PC-3 (cell line): ENCODE measurements at places on chromosomes 12 and 14. TPM values are rescaled to one million over a fixed set of nuclear protein-coding genes. Genes with fewer than 3 reads are reported as not detected.
A peak's percentile ranks its signal among the peaks of the same experiment; 100 is the strongest.

The TRIM9 gene
- 2.5 and 2.6 TPM in 2 replicates for total RNA-seq

The ZFHX2 gene
- 0.55 and 1.4 TPM in 2 replicates for total RNA-seq

The GUCY2C gene
- total RNA-seq = not detected in 2 replicates

The SRRM4 gene
- total RNA-seq = under 0.01 TPM in 1 of 2 replicates, not detected in the other

The MAP3K9 gene
- 13.4 and 14.3 TPM in 2 replicates for total RNA-seq

The ERO1A gene
- total RNA-seq = 151 and 207 TPM in 2 replicates

The TAS2R14 gene
- 1.6 and 1.8 TPM in 2 replicates for total RNA-seq

The FIGNL2 gene
- total RNA-seq = not detected in 2 replicates

The KRT3 gene
- total RNA-seq = 0.17 and 0.33 TPM in 2 replicates

The CCDC196 gene
- total RNA-seq = not detected in 2 replicates

The ACOT6 gene
- not detected in 2 replicates for total RNA-seq

The SLC16A7 gene
- total RNA-seq = 10.4 and 11.4 TPM in 2 replicates

The KRT78 gene
- total RNA-seq = 0.12 and 0.15 TPM in 2 replicates

The KRT82 gene
- 0.29 TPM in 1 of 2 replicates, not detected in the other for total RNA-seq

The TPPP2 gene
- not detected in 2 replicates for total RNA-seq

The DNAJC22 gene
- 12.9 and 16.8 TPM in 2 replicates for total RNA-seq

- H3K36me3 ChIP-seq = no peaks in the 10 kb centered on the region
- peak overlapping the region; percentile 54 for H3K27ac ChIP-seq
- peak; percentile 68 for DNase-seq
- no peak overlapping the region for H3K4me3 ChIP-seq
- peaks cover 30% of the 10 kb centered on the region for H3K4me1 ChIP-seq
- no peaks in the 10 kb centered on the region for H3K27me3 ChIP-seq
Measured at GRCh38 chr12:127075981-127076380, 1191.0 kb upstream of the TMEM132C start.

- no peak for DNase-seq
- H3K36me3 ChIP-seq = no peaks in the 10 kb centered on the region
- no peak overlapping the region for H3K27ac ChIP-seq
- H3K27me3 ChIP-seq = no peaks in the 10 kb centered on the region
Measured at GRCh38 chr12:52713960-52714886, 10.9 kb upstream of the KRT77 start.

DNA sequence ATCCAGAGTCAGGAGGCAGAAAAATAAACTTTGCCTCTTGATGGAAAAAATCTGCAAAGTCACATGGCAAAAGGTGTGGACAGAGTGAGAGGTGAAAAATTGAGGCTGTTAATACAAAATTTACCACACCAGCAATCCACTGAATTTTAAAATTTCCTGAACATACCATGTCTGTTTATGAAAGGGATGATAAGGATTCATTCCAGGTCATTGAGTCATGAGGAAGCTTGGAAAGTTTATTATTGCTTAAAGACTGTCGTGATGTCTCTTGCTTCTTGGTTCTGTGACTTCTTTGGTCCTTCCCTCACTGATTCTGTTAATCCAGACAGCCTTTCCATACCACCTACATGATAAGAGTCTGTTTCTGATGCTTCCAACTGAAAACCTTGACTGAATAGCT is 73.2 kb downstream of the TTC6 start:
- H3K36me3 ChIP-seq = no peaks in the 10 kb centered on the region
- no peak overlapping the region for H3K27ac ChIP-seq
- DNase-seq = peak; percentile 61

DNA sequence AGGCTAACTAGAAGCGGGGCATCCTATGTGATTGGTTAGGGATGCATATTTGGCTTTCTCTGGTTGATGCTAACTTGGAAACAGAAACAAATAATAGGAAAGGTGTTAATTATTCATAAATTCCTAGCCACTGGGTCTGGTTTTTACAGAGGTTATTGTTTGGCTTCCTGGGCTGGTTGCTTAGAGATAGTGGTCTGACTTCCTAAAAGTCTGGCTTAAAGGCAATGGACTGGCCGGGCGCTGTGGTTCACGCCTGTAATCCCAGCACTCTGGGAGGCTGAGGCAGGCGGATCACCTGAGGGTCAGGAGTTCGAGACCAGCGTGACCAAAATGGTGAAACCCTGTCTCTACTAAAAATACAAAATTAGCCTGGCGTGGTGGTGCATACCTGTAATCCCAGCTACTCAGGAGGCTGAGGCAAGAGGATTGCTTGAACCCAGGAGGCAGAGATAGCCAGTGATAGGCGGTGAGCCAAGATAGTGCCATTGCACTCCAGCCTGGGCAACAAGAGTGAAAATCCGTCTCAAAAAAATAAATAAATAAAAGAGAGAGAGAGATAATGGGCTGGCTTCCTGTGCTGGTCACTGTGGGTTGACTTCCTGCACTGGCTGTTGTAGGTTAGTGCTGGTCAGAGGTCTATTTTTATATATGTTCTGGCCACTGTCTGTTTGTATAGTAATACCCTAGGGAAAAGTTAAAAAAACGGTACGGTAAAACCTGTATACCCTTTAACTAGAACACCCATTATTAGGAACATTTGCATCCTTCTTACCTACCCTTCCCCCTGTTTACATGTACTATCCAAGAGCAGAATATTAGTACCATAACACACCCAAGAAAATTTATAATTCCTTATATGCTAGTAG is 24.1 kb downstream of the OR6S1 start:
- H3K27ac ChIP-seq = no peak overlapping the region
- no peaks in the 10 kb centered on the region for H3K36me3 ChIP-seq
- H3K4me1 ChIP-seq = peaks cover 10% of the 10 kb centered on the region
- DNase-seq = no peak
- H3K4me3 ChIP-seq = no peak overlapping the region

DNA sequence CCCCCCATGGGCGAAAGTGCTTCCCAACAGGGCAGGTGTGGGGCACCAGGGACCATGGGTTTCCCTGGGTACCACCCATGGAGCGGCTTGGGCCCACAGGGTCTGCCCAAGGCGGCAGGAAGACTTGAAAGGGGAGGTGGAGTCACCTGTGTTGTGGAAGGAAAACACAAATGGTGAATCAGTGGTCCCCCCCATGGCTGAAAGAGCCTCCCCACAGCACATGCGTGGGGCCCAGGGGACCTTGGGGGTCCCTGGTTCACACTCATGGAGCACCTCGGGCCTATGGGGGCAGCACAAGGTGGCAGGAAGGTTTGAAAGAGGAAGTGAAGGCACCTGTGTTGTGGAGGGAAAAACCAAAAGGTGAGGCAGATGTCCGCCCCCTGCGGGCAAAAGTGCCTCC is 581.9 kb downstream of the ALG10 start:
- 0 out of 2 replicates have a peak, but pooled peaks cover 11% of the 10 kb centered on the region for H3K27me3 ChIP-seq
- H3K4me3 ChIP-seq = no peak overlapping the region
- no peaks in the 10 kb centered on the region for H3K36me3 ChIP-seq
- no peaks in the 10 kb centered on the region for H3K4me1 ChIP-seq
- no peak overlapping the region for H3K27ac ChIP-seq
- no peak for DNase-seq

DNA sequence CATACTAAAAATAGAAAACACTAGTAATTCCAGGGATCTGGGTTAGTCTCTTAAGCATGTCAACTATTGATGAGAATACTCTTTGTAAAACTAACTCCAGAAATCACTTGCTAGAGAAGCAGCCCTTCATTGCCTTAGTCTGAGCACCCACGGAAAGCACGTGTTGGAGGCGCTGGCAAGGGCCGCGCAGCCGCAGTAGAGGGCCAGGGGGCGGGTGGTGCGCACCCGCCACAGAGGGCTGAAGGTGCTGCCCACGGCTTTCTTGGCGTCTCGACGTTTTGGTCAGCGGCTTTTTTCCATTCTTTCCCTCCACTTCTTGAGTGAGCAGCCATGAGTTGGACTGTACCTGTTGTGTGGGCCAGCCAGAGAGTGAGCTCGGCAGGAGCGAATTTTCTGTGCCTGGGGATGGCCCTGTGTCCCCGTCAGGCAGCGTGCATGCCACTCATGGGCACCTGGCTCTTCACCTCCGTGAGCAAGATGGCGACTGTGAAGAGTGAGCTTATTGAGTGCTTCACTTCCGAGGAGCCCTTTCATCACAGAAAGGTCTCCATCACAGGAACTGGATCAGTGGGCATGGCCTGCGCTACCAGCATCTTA is 68.4 kb upstream of the PPM1H start:
- no peaks in the 10 kb centered on the region for H3K36me3 ChIP-seq
- no peak overlapping the region for H3K27ac ChIP-seq
- no peaks in the 10 kb centered on the region for H3K27me3 ChIP-seq
- H3K4me3 ChIP-seq = no peak overlapping the region

- H3K36me3 ChIP-seq = no peaks in the 10 kb centered on the region
- H3K4me3 ChIP-seq = peak overlapping the region; percentile 63
- peaks cover 28% of the 10 kb centered on the region for H3K4me1 ChIP-seq
- H3K27me3 ChIP-seq = peaks cover 6% of the 10 kb centered on the region; the same call in 1 of the 2 replicates
Measured at GRCh38 chr14:104117341-104118005, 20.9 kb upstream of the KIF26A start.

- no peak overlapping the region for H3K27ac ChIP-seq
- H3K4me1 ChIP-seq = peaks cover 8% of the 10 kb centered on the region
- no peak overlapping the region for H3K4me3 ChIP-seq
- no peaks in the 10 kb centered on the region for H3K36me3 ChIP-seq
- no peak for DNase-seq
Measured at GRCh38 chr14:69606258-69607184, 4.9 kb upstream of the SUSD6 start.

- no peak overlapping the region for H3K4me3 ChIP-seq
- peaks cover 36% of the 10 kb centered on the region for H3K4me1 ChIP-seq
- no peaks in the 10 kb centered on the region for H3K36me3 ChIP-seq
- DNase-seq = peak; percentile 46
Measured at GRCh38 chr12:95326445-95326844, 108.8 kb downstream of the VEZT start.

- H3K4me3 ChIP-seq = no peak overlapping the region
- no peak overlapping the region for H3K27ac ChIP-seq
- no peak for DNase-seq
- no peaks in the 10 kb centered on the region for H3K36me3 ChIP-seq
Measured at GRCh38 chr14:58788655-58789503, 151.1 kb downstream of the DACT1 start.

- no peak for DNase-seq
- no peaks in the 10 kb centered on the region for H3K36me3 ChIP-seq
- H3K4me3 ChIP-seq = no peak overlapping the region
- H3K27ac ChIP-seq = no peak overlapping the region
Measured at GRCh38 chr14:104321088-104321801, 182.9 kb downstream of the KIF26A start.

DNA sequence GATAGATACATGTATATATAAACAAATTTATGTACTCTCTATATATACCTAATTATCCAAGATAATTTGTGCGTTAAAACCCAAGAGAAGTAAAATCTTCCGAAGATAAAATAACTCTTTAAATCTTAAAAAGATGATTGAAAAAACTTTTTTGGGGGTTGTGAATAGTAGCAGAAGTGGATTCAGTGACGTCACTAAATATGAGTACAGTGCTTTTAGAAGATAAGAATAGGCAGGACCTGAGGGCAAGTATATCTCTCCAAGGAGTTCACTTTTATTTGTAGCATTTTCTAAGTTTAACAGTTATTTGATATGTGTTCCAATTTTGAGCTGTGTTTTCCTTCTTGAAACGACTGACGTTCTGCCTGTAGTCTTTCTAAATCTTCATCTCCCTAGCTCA is 319.8 kb downstream of the PPFIA2 start:
- H3K4me1 ChIP-seq = no peaks in the 10 kb centered on the region
- H3K27ac ChIP-seq = no peak overlapping the region
- H3K4me3 ChIP-seq = no peak overlapping the region
- no peak for DNase-seq

GRCh38 chr12:46779063-46779462 is 46.7 kb downstream of the SLC38A4 start:
- no peaks in the 10 kb centered on the region for H3K36me3 ChIP-seq
- H3K4me3 ChIP-seq = no peak overlapping the region
- peaks cover 6% of the 10 kb centered on the region for H3K4me1 ChIP-seq

- H3K4me3 ChIP-seq = no peak overlapping the region
- no peaks in the 10 kb centered on the region for H3K36me3 ChIP-seq
- H3K27ac ChIP-seq = no peak overlapping the region
- H3K4me1 ChIP-seq = no peaks in the 10 kb centered on the region
Measured at GRCh38 chr12:31887109-31887811, 72.0 kb upstream of the RESF1 start.

DNA sequence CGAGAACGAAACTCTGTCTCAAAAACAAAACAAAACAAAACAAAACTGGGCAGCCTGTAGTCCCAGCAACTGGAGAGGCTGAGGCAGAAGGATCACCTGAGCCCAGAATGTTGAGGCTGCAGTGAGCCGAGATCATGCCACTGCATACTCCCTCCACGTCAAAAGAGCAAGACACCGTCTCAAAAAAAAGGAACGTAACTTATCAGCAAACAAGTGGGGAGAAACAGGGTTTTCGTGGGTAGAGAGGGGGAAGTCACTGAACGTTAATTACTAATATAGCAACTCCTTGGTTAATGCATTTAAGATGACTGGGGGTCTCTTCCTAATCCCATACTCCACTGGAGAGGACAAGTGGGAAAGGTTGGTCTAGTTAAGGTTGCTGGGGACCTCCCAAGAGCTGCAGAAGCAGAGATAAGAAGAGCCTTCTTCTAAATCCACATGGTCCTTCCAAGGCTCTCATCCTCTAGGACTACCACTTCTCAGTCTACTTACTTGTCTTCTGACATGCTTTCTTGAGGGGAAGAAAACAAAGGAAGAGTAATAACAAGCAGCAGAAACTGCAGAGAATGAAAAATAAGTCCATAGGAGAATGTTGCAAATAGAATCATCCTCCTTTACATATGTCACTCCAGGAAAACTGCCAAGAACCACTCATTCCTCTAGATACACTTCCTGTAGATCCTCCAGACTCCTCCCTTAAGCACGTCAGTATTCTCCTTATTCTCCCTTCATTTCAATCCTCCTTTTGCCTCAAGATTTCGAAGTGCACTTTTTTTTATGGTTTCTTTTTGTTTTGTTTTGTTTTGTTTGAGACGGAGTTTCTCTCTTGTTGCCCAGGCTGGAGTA is 5.8 kb downstream of the NUMB start:
- peak; percentile 95 for DNase-seq
- H3K4me1 ChIP-seq = peaks cover 29% of the 10 kb centered on the region
- H3K4me3 ChIP-seq = no peak overlapping the region; the same call in 1 of the 2 replicates
- no peaks in the 10 kb centered on the region for H3K27me3 ChIP-seq

DNA sequence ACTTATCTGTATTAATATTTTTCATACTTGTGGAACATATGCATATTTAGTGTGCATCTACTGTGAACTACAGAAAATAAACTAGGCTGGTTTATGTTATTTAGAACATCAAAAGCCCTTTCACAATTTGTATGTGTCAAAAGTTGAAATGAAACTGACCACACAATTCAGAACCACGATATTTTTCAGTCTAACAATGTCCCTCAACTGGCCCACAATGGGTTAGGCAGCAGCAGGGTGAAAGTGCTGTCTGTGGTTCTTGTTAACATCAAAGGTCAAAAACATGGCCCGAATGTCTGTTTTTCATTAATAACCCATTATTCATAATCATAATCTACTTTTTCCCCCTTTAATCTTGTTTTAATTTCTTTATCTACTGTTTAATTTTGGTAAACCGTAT is 559.9 kb upstream of the ATP2B1 start:
- no peaks in the 10 kb centered on the region for H3K4me1 ChIP-seq
- no peak overlapping the region for H3K27ac ChIP-seq
- no peak for DNase-seq
- H3K4me3 ChIP-seq = no peak overlapping the region
- no peaks in the 10 kb centered on the region for H3K36me3 ChIP-seq
